CD4-positive, alpha-beta T cell treated with Interleukin-10 for 1 hour (primary cell): ENCODE measurements at places on chromosomes 16 and 17.

DNA sequence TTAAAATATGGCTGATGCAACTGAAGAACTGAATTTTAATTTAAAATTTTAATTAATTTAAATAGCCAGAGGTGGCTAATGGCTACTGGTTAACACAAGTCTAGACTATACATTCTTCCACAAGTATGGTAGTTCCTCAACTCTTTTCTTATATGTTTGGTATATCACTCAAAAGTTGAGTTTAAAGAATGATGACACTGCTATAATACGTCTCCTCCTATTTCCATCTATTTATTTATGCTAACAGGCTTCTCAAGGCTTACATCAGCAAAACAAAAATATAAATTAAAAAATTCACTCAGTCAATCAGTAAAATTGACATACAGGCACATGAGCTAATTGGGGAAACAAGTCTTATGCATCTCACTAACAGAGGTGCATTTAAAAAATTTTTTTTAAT lies 227.9 kb upstream of the PMFBP1 start:
- DNase-seq, result no peak

DNA sequence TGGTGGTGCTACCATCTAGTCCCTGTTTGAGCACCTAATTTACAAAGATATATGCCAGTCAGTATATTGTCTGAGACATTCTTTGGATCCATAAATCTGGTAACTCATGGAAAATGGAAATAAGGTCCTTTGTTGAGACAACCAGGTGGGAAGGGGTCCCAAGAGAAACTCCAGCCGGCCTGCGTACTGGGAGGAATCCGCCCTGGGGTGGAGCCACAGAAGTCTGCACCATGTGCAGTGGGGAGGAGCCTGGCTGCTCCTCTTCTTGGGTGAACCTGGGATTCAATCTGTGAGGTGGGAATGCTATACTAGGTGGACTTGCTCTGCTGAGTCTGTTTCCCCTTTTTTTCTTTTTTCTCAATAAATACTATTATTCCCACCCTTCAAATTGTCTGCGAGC lies 339.2 kb upstream of the TNRC6C start:
- DNase-seq, result no peak

GRCh38 chr17:28711723-28712031 lies at the start of gene PROCA1:
PROCA1 (minus strand) TSS chr17:28711888; CDS start chr17:28711660, 228 bp downstream.
- DNase-seq, result peak; percentile 46

- no peak for DNase-seq
These were observed 55.5 kb upstream of the IL34 start for GRCh38 chr16:70590722-70591415.

DNA sequence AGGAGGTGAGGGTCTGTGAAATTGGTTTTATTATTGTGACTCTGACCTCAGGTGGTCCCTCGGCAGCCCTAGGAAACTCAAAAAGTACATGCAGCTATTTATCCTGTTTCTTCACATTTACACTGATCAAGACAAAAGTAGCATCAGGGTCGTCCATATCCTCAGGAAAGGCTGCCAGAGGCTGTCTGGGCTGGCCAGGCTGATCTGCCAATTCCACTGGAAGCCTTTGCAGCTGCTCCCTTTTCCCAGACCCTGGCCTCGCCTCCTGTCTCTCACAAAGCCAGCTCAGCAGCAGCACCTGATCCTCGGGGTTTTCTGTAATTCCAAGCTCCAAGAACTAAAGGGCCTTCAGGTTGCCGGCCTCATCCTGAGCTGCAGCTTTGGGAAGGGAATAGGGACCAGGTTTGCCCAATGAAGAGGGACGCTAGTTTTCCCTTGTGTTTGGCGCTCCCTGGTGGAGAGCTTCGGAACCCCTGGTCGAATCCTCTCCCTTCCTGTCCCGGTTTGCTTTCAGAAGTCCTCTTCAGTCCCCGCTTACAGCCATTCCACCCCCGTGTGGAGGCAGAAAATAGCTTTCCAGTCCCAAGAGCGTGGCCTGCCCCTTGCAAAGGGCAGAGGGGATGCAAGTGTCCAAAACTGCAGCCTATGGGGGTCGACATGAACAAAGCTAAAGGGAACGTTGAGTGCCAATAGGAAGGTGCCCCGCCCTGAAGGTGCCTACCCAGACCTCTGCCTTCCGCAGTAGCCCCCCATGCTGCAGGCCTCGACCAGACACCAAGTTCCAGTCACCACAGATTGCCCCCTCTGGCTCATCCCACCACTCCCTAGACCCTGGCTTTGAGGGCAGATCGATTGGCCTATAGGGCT lies 13.4 kb downstream of the MFSD6L start:
- DNase-seq, result peak; percentile 57

DNA sequence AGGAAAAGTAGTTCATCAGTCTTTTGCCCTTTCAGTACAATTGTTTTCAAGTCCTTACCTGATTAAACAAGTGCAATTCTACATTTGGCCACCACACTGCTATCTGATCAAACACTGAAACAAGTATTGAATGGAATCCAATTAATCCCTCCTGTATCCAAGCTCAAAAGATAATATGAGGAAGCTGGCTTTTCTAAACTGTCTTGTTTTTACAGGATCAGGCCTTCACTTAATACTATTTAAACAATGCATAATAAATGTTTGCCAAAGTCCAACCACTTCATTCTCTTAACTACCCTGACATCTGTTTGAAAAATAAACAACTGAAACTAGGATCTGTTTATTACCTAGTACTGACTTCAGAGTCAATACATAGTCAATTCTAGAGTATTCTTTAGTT lies 131.6 kb downstream of the MRTFB start:
- DNase-seq, result no peak

DNA sequence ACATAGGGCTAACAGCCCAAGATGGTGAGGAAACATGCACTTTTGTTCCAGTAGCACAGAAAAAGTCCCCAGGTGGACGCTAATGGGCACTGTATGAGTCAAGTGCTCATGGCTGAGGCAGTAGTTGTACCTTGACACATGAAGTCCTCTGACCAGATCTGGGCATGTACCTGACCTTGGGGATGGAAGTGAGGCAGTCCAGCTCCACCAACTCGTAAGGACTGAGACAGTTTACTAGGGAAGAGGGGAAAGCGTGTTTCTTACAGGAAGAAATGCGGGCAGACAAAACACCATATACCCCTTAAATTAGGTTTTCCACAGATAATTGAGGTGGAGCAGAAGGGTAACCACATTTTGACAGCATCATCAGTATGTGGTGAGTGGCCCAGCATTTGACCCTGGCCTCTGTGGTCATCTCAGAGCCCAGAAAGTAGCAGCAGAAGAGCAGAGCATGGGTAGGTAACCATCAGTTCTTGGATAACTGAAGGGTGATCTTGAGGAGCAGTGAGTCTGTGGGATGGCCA lies 32.4 kb upstream of the METTL9 start:
- DNase-seq, result no peak

GRCh38 chr16:79361132-79361751 lies 239.3 kb downstream of the MAF start:
- DNase-seq, result no peak

DNA sequence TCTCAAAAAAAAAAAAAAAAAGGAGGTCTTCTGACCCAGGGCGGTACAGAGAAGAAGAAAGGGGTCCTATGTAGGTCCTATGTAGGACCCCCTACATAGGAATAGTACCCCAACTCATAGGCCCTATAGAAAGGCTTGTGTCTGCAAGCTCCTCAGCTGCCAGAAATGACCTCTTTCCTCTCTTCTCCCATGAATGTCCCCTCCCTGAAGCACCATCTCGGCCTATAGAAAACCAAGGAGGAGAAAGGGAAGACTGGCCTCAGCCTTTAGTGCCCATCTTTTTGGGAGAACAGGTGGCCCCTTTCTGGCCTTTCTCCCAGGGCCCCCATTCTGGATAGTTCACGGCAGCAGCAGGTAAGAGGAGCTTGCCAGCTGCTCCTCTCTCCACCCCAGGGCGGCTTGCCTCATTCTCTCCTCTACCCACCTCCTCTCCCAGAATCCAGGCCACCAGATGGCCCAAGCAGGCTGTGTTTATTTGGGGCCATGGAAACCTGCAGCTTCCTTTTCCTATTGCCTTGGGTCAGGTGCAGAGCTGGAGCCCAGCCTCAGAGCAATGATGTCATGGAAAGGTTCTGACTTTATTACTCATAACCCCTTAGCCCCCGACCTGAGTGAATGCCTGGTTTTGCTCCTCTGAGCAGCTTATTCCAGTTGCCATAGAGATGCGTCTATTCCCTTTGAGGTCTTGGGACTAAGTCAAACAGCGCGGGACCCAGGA lies 1.6 kb upstream of the MRPL58 start:
- DNase-seq, result no peak

- no peak for DNase-seq
These were observed 5.4 kb upstream of the BBS2 start for GRCh38 chr16:56525236-56525635.

DNA sequence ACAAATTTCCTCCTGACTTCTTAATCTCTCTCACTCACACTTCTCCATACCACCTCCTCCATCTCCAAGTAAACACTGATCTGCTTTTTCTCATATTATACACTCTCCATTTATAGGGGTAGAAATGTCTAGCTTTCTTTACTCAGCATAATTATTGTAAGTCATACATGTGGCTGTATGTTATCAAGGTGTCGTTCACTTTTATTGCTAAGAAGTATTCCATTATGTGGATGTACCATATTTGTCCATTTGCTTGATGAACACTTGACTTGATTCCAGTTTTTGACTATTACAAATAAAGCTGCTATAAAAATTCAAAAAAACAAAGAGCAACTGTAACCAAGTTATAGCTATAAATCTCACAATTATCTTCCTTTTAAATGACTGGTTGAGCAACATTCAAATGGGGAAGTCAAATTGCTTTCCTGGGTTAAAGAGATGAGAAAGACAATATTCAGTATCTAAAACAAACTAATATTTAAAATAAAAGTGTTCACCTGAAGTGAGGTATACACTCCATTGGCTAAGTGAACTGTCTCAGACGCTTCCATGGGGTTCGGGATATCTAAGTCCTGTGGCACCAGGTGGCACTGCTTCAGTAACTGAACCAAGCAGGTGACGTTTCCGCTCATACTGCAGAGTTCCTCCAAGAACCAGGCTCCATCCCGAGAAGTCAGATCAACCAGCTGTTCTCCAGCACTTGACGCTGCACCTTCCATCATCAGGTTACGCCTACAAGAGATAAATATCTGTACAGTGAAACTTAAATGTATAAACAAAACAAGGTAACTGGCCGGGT lies 32.6 kb upstream of the ARL6IP1 start:
- DNase-seq, result no peak

GRCh38 chr17:2194889-2195335 lies 108.7 kb downstream of the SMG6 start:
- no peak for DNase-seq

DNA sequence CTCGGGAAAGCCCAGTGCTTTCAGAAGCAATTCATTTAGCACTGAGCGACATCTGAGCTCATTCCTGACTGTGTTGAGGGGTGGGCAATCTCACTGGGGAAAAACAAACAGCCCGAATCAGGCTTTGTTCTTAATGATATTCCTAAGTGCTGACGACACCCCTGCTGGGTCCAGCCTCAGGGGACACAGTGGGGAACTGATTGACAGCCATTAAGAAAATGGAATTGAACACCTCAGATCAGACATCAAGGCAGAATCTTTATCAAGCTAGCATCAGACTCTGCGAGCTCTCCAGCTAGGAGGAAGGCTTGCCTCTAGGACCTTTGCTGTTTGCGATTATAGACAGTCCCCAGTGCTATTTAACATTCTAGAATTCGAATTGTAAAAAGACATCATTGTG lies 22.5 kb upstream of the LYRM9 start:
- DNase-seq, result no peak

DNA sequence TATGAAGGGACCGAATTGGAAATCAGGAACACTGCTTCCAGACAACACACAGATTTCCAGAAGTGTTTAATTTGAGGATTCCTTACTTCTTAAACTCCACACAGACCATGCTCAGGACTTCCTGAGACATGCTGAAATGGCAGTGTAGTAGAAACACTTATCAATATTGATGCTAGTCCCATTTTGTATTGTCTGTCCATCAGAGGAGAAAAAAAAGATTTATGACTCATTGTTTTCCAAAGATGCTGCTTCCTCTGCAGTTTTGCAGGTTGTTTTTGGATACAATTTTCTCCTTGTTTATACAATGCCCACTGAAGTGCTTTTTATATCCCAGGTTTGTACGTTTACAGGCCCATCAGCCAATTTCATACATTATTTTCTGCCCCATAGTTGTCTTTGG lies 68.3 kb upstream of the TANC2 start:
- DNase-seq, result no peak

DNA sequence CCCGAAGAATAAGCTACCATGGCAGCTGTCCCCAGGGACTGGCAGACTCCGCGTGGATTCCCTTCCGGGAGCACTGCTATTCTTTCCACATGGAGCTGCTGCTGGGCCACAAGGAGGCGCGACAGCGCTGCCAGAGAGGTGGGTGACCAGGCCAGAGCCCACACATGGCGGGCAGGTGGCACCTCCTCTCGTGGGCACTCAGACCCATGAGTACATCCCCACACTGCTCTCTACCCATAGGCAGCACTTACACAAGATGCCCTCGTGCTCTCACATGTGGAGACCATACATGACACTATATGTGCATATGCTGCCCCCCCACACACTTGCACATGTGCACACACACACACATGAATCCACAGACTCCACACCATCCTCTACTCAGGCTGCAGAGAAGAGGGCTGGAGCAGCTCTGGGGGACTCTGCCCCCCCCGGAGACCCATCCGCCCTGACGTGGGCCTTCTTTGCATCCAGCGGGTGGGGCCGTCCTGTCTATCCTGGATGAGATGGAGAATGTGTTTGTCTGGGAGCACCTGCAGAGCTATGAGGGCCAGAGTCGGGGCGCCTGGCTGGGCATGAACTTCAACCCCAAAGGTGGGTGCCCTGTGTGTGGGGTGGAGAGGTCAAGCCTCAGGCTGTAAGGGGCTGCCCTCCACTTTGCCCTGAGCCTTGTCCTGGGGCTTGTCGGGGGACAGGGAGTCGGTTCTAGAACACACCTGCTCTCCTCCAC lies 62.9 kb downstream of the MRC2 start:
- DNase-seq, result no peak

- no peak for DNase-seq
These were observed 30.9 kb downstream of the LRRC36 start for GRCh38 chr16:67357561-67357960.

DNA sequence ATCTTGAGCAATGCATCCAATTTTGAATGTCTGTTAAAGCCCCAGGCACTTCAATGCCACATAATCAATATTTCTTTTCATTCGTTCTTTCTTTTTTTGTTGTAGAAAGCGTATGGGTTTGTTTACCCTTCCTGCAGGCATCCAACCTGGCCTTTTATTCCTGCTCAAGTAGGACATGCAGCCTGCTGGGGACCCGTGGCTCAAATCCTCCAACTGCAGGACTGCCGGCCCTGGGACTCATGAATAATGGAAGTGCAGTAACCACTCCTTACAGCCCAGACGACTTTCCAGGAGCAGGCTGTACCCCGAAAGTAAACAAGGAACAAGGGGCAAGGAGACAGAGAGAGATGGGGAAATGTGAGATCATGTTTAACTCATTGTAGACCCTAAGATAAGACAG lies 126.4 kb downstream of the SALL1 start:
- DNase-seq, result no peak

DNA sequence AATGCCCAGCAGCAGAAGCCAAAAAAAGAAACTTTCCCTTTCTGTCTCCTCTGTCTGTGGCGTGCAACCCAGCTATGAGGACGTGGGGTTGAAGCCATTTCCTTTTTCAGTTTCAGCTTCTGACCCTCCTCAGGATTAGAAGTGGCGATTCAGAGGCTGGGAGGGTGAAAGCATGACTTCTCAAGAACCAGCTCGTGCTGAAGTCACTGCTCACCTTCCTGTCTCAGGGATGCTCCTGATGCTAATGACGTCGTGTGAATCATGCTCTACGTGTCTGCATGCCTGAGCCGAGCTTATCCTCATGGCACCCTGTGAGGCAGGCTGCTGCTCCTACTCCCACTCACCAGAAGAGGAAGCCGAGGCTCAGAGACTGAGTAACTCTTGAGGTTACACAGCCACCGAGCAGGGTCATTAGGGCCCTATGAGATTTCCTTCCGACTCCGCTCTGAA lies 5.7 kb upstream of the LPO start:
- DNase-seq, result peak; percentile 16

- DNase-seq, result no peak
These were observed 599 bp downstream of the MRC2 start for GRCh38 chr17:62627904-62628633.
